ENCODE measurements at places on chromosomes 5 and 9.

GRCh38 chr5:180395540-180396274 lies 42.6 kb upstream of the GFPT2 start:
- no peak for DNase-seq

- DNase-seq, result no peak
Observed at GRCh38 chr5:95835682-95836385, 13.3 kb upstream of the GLRX start.

DNA sequence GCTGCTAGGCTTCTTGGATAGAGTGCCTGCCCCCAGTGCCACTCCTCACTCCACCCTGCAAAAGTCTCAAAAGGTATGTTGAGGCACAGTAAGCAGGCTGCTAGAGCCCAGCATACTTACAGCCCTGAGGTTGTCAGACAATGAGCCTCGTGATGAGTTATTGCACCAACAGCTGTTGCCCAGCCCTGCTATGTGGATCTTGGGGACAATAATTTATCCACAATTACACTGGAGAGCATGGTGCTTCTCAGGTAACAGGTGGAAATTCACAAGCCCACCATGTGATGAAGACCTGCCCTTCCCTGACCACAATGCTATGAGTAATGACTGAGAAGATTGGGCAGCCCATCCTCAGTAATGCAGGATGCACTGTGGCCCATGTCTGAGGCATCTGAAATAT lies 36.5 kb downstream of the KCNIP1 start:
- DNase-seq, result no peak

- no peak for DNase-seq
Observed at GRCh38 chr9:78049484-78049883, 17.9 kb upstream of the GNAQ start.

GRCh38 chr5:169763376-169764017 lies 126.4 kb downstream of the DOCK2 start:
- DNase-seq, result no peak

- no peak for DNase-seq
Observed at GRCh38 chr9:20331095-20331685, 291.1 kb downstream of the MLLT3 start.

- DNase-seq, result no peak
Observed at GRCh38 chr5:143551820-143552251, 148.3 kb upstream of the NR3C1 start.

DNA sequence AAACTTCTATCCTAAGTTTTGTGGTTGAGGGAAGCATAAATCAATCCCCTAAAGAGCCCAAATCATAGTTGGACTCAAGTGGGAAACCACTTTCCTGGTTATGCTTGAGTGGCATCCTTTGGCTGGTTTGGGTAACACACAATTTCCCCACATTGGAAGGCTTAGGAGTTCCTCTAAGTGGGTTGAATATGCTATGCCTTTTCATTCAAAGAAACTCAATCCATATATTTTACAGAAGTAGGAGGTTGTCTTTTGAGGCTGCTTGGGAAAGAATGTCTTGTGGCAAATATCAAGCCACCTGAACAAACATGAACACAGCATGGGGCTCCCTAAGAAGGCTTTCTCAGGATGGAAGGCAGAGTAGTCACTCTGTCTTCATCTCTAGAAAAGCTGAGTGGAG lies 121.1 kb downstream of the SPATA31D1 start:
- no peak for DNase-seq

- no peak for DNase-seq
Observed at GRCh38 chr5:167888393-167888792, 403.1 kb upstream of the WWC1 start.

DNA sequence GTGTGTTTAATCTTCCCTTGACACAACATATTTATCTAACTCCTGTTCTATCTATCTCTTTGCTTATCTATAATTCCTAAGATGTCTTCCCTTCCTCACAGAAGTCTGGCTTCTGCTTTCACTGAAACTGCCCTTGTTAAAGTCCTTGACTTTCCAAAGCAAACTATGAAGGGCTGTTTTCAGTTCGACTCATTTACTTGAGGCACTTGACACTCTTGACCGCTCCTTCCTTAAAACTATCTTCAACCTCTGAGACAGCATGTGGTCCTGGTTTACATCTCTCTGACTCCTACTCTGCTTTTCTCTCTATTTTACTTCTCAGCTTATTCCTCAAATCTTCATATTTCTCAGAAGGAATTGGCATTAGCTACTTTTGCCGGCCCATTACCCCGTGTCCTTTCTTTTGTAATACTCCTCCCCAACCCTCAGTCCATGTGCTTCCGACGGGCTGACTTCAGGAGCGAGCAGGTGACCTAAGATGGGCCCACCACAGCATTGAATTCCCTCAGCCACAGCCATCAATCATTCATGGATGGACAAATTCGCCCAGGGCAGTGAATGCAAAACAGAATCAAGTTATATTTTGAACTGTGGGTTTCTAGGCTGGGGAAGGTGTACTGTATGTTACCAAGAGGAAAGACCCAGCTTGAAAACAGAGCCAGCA lies 1089.2 kb downstream of the PTPRD start:
- DNase-seq, result no peak

GRCh38 chr9:101706261-101706798 lies 32.1 kb downstream of the GRIN3A start:
- no peak for DNase-seq

- DNase-seq, result no peak
Observed at GRCh38 chr9:70125621-70126263, 82.1 kb downstream of the MAMDC2 start.

Measured in H1 (cell line).